GM13976 (cell line): ENCODE measurements at places on chromosomes 6 and 20.

- DNase-seq, result peak; percentile 79
These were observed 17.0 kb upstream of the TOP1 start for GRCh38 chr20:41011551-41012067.

GRCh38 chr6:56144538-56145324 is 102.6 kb downstream of the COL21A1 start:
- no peak for DNase-seq

- peak; percentile 94 for DNase-seq
These were observed 3.1 kb upstream of the GCLC start for GRCh38 chr6:53547811-53548496.

- no peak for DNase-seq
These were observed 82.9 kb downstream of the ANKRD60 start for GRCh38 chr20:58145506-58146080.

GRCh38 chr20:39961637-39962244 is 727.3 kb downstream of the MAFB start:
- DNase-seq, result no peak

DNA sequence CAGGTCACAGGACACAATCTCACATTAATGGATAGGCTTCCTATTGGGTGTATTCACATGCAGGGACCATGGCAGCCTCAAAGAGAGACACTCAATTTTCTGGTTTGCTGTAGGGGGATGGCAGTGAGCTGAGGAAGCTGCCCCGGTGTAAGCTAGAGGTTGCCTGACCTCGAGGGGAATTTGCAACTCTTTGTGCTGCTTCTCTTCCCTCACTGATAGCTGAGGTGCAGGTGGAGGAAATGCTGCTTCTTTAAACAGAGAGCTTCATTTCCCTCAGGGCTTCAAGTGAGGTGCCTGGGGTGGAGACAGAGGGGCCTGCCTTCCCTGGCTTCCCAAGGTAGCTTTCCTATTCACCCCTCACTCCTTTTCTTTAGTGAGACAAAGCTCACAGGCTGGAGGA is 151.9 kb downstream of the CD83 start:
- DNase-seq, result no peak

DNA sequence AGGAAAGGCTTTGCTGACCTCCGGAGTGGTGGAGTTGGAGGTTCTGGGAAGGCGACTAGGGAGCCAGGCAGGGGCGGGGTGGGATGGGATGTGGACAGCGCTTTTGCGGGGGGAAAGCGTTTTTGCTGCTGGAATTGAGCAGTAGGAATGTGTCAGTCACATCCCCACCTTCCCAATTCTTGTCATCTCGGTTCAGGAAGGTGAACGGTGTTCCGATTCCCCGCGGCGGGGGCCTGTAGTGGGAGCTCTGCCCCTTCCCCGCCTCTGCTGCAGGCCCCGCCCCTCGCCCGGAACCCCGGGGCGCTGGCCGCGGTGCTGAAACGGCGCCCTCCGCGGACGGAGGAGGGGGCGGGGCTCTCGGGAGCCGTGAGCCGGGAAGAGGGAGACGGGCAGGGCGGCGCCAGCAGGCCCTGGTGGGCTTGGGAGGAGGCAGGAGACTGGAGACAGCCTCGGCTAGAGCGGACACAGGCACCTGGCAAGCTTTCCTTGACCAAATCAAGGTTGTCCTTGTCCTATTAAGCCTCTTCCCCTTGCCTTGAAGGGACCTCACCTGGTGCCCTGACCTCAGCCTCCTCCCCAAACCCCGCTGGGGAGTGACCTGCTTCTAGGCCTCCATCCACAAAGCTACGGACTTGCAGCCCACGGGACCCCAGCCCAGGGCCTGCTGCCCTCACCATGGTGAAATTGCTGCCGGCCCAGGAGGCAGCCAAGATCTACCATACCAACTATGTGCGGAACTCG is at the start of gene LHFPL5:
Gene LHFPL5 (plus strand): TSS at position 357 of the 741 bp plus-strand sequence. CDS start 319 bp downstream, at position 676.
- DNase-seq, result peak; percentile 91

DNA sequence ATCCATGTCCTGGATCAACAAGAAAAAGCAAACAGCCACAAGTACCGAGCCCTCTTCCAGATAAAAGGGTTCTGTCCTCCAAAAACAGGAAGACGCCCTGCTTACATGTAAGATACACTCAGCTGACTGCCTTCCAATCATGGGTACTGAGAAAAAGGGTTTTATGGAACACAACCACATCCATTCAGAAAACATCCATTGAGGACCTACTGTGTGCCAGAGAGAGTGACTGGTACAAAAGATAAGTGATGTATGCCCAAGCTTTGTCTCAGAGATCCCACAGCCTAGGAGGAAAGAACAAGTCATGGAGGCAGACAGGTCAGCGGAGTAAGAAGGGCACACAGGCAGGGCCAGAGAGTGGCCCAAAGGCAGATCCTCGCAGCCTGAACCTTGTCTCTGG is 94.8 kb upstream of the SSTR4 start:
- no peak for DNase-seq

GRCh38 chr6:147868427-147869190 is 360.1 kb downstream of the SAMD5 start:
- DNase-seq, result no peak

DNA sequence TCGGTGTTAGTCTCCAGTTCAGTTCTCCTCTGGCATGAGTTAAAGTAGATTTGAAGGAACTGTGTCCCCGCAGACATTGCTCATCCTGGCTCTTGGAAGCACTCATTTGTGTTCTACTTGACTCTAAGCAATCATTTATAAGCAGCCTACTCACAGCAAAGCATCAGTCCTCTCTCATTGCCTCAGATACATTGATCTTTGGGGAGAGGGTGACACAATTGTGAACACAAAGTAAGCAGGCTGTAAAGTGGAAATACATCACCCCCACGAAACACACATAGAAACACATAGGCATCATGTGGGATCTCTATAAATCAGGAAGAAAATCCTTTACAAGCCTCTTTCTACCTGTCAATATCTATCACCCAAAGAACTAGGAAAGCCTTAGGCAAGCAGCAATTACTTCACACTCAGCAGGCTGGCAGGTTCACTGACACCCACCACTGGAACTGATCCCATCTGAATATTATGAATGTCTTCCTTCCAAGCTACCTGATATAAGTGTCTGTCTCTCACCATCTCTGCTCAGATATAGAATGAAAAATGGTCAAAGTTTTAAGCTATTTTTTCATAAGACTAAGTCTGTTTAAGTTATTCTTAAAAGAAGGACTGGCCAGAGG is 675.8 kb downstream of the HACE1 start:
- DNase-seq, result no peak

GRCh38 chr20:4267242-4267641 is 251.9 kb upstream of the RNF24 start:
- DNase-seq, result no peak

DNA sequence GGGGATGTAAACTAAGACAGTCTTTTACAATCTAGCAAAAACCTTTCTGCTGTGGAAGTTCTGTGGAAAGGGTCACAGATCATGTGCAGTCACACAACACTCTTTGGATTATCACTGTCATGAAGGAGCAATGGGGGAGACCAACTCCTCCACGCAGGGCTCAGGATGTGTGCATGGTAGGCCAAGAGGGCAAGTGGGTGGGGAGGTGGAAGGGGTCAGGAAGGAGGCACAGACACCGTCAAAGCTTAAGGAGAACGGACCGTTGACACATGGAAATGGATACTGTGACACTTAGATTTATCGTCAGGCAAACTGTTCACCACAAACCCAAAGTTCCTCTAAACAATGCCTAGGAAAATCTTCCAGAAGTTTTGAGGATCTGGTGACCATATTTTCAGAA is 215.8 kb downstream of the PAX1 start:
- DNase-seq, result no peak

DNA sequence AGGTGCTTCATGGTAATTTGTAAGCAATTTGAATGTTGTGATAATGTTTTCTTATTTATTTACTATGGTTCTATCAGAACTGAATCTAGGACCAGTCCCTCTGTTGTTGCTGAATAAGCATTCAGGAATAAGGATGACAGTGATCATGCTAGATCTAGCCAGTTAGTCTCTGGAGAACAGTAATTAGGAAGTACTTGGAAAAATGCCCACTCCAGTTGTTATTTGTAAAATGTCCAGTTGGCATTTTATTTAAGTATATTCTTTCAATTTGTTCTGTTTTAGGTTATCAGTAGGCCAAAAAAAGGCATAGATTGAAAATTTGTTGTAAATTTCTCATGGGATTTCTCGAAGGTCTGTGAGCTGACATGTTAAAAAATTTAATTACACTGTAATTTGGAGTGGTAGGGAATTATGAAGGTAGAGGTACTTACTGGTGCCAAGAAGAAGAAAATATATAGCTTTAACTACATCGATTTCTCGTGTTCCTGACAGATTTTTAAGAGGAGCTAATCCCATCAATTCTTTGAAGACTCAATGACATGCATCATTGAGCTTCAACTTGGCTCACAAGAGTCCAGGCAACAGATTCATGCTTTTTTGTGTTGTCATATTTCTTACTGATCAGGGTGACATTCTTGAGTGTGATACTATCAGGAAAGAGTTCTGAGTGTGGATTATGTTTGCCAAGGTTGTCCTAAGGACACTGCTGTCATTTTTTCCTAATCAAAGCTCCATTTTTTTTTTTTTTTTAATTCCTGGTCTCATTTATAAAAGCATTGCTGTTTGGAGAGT is 177.3 kb downstream of the CARMIL1 start:
- no peak for DNase-seq

DNA sequence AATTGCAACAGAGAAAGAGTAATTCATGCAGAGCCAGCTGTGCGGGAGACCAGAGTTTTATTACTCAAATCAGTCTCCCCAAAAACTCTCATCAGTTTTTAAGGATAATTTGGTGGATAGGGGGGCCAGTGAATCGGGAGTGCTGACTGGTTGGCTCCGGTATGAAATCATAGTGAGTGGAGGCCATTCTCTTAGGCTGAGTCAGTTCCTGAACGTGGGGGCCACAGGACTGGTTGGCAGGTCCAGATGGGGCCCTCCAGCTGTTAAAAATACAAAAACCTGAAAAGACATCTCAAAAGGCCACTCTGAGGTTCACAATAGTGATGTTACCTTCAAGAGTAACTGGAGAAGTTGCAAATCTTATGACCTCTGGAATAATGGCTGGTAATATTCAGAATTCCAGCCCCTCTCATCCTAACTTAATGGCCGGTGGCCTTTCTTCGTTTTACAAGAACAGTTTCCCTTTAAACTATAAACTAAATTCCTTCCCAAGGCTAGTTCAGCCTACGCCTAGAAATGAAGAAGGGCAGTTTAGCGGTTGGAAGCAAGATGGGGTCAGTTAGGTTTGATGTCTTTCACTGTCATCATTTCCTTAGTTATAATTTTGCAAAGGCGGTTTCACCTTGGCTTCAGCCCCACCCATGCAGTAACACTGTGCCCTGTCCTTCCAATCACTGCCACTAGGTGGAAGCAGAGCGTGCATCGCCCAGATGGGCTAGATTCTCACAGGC is 6.8 kb upstream of the MICA start:
- peak; percentile 76 for DNase-seq

DNA sequence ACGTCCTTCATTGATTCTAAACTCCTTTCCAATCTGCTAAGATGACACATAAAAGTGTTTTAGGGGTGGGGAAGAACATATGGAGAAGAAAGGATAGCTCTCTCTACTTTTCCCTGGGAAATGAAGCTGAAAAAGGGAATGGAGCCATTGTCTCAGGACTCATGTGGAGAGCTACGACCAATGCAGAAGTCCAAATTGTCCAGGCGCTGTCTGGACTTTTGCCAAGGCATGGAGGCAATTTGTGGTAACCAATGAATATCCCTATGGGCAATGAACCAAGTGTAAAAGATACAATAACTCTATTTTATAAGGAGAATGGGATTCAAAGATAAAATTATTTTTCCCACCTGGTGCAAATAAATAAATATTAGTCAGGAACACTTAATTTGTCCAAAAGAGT is 16.1 kb downstream of the FBXL4 start:
- no peak for DNase-seq

DNA sequence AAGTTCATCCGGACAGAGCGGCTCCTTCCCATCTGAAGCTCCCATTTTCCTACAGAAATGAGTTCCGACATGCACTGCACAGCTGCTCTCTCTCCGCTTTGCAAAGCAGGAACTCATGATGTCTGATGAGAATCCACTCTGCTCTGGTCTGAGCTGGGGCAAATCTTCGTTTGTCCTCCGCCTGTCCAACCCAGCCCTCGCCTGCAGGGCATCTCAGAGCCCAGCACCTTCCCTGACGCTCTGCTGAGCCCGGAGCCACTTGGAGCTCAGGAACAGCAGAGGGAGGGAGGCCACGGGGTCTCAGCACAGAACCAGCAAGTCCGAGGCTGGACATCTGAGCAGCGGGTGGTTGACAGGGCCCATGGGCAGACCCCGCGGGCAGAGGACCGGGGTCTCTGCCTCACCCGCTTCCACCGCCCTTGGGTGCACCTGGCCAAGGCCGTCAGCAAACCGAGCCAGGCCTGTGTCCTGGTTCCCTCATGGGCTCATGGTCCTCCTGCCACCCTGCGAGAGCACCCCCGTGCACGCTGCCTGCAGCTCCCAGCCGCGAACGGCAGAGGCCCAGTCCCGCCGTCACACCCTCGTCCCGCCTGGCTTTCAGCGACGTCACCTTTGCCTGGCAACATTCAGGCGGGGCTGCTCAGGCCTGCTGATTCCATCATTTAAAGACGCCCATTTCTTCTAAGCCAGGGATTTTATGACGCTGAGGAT is 78.5 kb upstream of the BHLHE23 start:
- DNase-seq, result no peak

- no peak for DNase-seq
These were observed 12.8 kb downstream of the OPN5 start for GRCh38 chr6:47794577-47795135.

DNA sequence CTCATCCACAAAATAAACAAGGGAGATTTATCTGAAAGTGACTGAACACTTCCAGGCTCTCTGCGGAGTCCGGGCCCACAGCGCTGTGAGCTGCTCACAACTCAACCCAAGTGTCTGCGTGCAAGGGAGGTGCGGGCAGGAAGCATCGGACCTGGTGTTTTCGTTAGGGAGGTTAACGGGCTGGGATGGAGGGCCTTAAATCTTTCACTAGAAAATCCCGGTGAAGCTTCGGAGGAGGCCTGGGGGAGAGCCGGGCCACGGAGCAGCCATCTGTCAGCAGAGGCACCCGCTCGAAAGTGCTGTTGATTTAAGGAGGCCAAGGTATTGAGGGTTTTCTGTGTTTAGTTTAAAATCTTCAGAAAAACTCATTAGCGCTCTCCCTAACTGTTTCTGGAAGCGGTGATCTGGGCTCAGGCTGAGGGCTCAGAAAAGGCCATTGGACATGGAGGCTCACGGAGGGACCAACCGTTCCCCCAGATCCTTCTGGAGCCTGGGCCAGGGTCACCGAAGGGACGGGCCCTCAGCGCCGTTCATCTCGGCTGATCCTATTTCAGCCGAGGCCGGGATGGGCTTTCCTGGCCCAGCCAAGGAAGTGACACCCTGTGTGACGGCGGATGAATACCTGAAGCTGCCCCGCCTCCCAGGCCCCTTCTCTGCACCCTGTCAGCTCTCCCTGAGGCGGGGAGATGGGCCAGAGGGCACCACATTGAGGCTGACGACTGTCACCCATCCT is 20.7 kb downstream of the GATA5 start:
- DNase-seq, result no peak

- no peak for DNase-seq
These were observed 107.2 kb downstream of the FOXC1 start for GRCh38 chr6:1716868-1717267.
